BJ (cell line): ENCODE measurements at places on chromosomes 2 and 18.
A peak's percentile ranks its signal among the peaks of the same experiment; 100 is the strongest.

GRCh38 chr2:20188851-20189250, 36.1 kb downstream of the SDC1 start:
- no peak for DNase-seq

DNA sequence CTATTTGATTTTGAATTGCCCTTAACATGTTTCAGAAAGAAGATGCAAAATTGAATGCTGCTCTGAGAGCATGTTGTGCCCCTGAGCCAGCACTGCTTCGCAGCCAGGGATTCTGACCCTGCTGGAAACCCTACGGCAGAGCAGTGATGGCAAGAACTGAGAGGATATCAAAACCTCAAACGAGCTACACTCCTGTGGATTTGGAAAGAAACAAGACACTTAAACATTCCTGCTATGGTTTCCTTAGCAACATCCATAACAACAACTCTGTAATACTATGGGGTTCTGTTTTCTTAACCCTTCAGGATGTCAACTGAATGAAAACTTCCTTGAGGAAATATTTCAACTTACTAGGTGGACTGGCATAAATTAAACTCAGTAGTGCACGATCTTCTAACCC, 649.1 kb downstream of the NYAP2 start:
- DNase-seq = no peak

GRCh38 chr2:107359021-107359420, 467.7 kb upstream of the RGPD4 start:
- no peak for DNase-seq

DNA sequence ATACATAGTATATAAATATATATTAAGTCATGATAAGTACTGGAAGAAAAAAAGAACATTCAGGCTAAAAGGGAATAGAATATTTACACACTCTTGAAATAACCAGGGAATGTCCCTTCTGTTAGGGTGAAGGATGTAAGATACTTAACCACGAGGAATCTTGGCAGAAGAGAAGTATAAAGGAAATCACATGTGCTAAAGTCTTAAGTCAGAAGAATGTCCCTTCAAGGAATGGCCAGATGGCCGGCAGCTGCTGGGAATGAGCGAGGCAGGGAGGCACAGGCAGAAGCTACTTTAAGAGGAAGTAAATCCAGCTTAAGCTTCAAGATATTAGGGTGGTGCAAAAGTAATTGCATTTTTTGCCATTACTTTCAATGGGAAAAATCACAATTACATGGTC, 5.5 kb downstream of the CCDC102B start:
- DNase-seq = peak; percentile 95

- no peak for DNase-seq
Observed at GRCh38 chr2:5020116-5020875, 671.9 kb upstream of the SOX11 start.
